ENCODE measurements at places on chromosomes 1 and 21.

GRCh38 chr21:37862536-37862935, 53.7 kb downstream of the KCNJ6 start:
- DNase-seq, result no peak

DNA sequence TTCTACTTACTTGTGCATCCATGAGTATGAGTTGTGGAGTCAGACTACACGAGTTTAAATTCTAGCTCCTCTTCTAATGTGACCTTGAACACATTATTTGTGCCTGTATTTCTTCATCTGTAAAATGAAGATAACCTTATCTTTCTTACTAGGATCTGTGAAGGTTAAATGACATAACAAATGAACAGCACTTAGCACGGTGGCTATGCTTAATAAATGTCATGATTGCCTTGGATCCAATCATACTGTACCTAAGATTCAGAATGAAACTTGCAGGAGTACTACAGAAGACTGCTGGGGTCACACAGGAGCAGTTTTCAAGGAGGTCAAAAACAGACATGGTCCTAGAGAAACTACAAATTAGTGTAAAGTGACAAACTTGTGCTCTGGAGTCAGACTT, 22.2 kb upstream of the ALG14 start:
- DNase-seq, result no peak

GRCh38 chr1:55774446-55774845, 559.3 kb upstream of the USP24 start:
- no peak for DNase-seq

GRCh38 chr1:105398909-105399308, 1649.2 kb downstream of the AMY1C start:
- no peak for DNase-seq

DNA sequence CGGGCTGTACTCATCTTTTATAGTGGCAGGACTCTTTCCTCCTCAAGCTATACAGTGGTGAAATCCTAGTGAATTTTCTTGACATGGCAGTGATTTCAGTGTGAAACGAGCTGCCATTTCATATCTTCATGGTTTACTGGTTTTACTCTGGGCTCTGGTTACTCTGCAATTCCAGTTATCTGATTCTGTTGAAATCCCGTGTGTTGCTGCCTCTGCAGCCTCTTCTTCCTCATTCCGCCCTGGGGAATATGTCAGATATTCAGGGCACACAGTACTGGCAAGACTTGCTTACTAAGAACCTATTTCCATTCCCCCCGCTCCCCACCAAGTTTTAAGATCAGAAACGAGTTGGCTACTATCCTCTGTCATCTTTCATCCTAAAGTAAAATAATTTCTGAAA, 7.9 kb upstream of the OR2B11 start:
- DNase-seq, result no peak

DNA sequence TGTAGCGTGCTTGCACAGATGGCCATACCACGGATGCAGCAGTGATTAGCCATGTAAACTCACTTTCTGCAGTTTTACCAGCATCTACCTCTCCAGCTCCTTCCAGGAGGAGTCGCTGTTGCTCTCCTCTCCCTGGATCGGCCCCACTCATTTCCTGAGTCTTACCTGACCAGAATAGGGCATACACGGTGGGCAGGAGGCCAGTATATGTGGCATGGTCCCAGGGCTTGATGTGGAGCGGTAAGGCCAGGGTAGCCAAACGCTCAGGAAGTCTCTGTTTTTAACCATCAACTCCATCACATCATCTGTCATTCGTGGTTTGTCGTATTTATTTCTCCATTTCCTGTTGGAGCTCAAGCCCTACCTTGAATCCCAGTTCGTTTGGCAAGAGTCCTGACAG, 163.4 kb upstream of the USP24 start:
- no peak for DNase-seq

- no peak for DNase-seq
These were observed 43.8 kb upstream of the MYBPHL start for GRCh38 chr1:109350655-109351054.

DNA sequence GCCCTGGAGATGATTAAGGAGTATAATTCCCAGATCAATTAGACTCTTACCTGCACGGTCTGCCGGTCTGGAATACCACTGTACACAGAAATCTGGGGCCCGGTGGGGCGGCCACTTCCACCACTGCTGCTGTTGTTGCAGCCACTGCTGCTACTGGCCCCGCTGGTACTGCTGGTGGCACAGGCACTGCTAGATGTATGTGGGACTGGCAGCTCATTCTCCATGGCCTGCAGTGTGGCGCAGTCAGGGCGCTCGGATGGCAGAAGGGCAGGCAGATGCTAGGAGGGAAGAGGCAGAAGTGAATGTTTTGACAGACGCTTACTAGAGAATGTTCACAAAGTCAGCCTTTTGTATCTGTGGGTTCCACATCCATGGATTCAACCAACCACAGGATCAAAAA, 54.4 kb upstream of the A3GALT2 start:
- no peak for DNase-seq

- no peak for DNase-seq
These were observed 29.1 kb upstream of the LRRC8C start for GRCh38 chr1:89603651-89604413.

DNA sequence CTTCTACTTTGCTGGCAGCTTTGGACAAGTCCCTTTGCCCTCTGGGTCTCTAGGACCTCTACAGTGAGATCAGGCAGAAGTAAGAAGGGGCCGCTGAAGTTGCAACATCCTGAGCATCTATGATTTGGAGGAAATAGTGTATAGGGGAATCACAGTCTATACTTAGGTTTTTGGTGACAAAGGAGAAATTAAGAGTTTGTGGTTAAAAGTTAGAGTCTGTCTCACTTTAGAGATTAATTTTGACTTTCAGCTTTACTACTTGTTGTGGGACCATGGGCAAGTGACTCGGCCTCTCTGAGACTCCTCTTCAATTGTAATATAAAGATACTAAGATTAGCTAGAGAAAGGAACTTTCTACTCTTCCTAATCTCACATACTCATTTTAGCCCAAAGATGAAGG, 33.1 kb upstream of the LMX1A start:
- DNase-seq, result no peak

GRCh38 chr21:45312296-45312695, 24.6 kb upstream of the POFUT2 start:
- DNase-seq, result no peak

GRCh38 chr21:31570824-31571566, 88.5 kb upstream of the SOD1 start:
- no peak for DNase-seq

All from NCI-H748 treated with DMSO at 0.1 percent for 48 hours (cell line).